ENCODE measurements at places on chromosomes 1 and 21. TPM values are rescaled to one million over a fixed set of nuclear protein-coding genes. Genes with fewer than 3 reads are reported as not detected.

The PIGR gene
- total RNA-seq = 0.22 TPM

The CDK11B gene
- total RNA-seq = 30.4 TPM

The ACTL8 gene
- total RNA-seq = not detected

The DNM3 gene
- 2.4 TPM for total RNA-seq

The GLMN gene
- 5.8 TPM for total RNA-seq

The TMEM79 gene
- 2.2 TPM for total RNA-seq

DNA sequence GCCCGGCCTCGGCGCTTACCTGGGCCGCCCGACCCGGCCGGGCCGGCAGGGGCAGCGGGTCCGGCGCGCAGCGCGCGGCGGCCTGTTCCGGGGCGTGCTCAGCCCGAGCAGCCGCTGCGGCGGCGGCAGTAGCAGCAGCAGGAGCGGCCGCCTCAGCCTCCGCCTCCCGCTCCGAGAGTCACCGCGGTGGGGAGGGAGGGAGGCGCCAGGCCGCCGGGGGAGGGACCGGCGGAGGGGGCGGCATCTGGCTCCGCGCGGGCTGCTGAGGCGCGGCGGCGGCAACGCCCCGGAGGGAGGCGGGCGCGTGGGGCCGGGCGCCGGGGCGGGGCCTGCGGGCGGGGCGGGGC, at the start of gene CTNNBIP1:
Gene CTNNBIP1, minus strand, starts transcription at position 194 of the 347 bp plus-strand sequence. CDS start 38,205 bp downstream, outside the sequence.
- no peak for DNase-seq

DNA sequence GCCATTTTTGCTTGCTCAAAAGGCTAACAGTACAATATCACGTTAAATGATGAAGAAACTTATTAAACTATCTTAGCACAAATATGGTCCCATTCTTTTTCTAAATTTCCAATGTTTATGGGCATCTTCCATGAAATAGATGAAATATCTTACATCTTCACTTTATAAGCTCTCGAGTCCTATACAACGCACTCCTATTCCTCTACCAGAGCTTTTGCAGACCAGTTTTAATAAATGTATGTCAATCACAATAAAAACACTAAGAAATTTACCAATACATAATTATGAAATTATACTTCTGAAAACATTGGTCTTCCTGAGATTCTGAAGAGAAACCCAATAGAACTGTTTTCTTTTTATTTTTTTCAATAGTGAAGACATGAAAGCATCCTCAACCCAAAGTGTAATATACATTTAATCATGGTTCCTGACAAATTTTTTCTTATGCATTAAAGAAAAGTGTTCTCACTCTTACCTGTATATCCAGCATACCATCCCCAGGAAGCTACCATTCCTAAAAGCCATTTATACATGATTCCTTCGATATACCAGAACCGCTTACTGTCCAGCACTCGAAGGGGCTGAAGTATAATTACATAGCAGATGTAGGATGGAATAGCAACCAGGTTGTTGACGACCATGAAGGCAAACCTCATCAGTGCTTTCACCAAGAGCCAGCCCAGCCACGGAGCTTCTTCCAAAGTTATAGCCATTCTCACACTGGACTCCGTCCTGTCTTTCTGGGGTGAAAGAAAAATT, 1.8 kb downstream of the LPGAT1 start:
- no peak for DNase-seq

- DNase-seq = peak; percentile 95
These were observed 115.7 kb upstream of the IPO9 start for GRCh38 chr1:201713086-201713810.

DNA sequence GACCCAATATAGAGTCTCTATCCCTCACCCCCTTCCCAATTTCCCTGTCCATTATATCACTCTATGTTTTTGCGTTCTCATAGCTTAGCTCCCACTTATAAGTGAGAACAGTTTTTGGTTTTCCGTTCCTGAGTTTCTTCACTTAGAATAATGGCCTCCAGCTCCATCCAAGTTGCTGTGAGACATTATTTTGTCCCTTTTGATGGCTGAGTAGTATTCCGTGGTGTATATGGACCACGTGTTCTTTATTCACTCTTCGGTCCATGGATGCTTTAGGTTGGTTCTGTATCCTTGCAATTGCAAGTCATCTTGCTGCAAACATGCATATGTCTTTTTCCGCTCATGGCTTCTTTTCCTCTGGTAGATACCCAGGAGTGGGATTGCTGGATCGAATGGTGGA, 54.3 kb downstream of the AGPAT3 start:
- DNase-seq = no peak

- no peak for DNase-seq
These were observed 13.0 kb upstream of the GUCA2A start for GRCh38 chr1:42177541-42177981.

GRCh38 chr1:186487163-186487562, 26.2 kb upstream of the PDC start:
- DNase-seq = no peak

Measured in cardiac septum (tissue), 1 donor.